Small intestine (tissue), 16 donors: ENCODE measurements at places on chromosomes 13 and 19. TPM values are rescaled to one million over a fixed set of nuclear protein-coding genes. Genes with fewer than 3 reads are reported as not detected.

DNA sequence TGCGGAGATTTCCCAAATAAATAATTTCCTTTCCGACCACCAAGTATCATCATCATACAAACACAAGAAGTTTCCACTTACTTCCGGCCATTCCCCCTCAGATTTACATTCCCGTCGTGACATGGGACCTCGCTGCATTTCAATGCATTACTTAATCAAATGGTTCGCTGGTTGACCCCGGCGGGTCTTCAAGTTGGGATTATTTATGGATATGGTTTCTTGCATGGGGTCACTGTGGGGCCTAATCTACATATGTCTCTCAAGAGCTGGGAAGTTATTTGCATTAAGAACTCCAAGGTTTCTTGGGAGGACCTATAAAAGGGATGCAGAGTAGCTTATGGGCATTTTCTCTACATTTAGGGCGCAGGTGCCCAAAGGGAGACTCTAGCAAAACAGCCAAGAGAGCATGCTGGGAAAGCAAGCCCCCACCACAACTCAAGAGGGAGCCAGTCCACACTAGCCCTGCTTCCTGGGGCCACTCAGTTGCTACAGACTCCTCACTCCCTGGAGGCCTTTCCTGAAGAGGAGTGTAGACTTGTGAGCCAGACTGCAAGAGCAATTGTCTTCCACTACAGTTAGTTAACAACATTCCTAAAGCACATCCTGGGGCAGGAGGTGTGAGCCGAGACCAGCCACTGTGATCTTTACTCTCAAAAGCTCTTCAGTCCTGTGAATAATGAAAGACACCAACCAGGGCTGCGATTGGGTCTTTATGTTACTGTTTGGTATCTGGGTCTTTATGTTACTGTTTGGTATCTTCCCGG is 125.3 kb downstream of the KATNAL1 start:
- no peak for DNase-seq
- H3K27me3 ChIP-seq: no peaks in the 10 kb centered on the region
- H3K36me3 ChIP-seq: no peaks in the 10 kb centered on the region
- H3K27ac ChIP-seq: no peak overlapping the region
- no peaks in the 10 kb centered on the region for H3K4me1 ChIP-seq

GRCh38 chr13:26473571-26474230 is 83.8 kb upstream of the WASF3 start:
- no peak overlapping the region for H3K4me3 ChIP-seq
- H3K27ac ChIP-seq: no peak overlapping the region
- no peaks in the 10 kb centered on the region for H3K36me3 ChIP-seq
- no peaks in the 10 kb centered on the region for H3K4me1 ChIP-seq
- no peak for DNase-seq

DNA sequence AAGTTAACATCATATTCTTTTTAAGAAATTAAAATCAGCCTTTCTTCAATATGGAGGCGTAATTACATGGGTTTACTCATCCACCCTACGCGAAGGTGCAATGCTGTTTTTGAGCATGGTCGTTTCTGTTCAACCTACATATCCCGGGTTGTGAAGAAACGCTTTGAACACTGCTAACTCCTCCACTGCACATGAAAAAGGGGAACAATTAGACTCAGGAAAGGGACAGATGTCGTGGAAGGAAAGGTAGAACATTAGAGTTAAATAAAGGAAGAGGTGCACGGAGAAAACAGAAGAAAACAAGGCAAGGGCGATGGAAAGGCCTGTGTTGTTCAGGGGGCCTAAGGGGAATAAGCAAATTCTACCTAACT is 4.1 kb downstream of the ZIC5 start:
- no peak for DNase-seq
- no peak overlapping the region for H3K27ac ChIP-seq
- H3K4me1 ChIP-seq: peaks cover 2% of the 10 kb centered on the region
- no peaks in the 10 kb centered on the region for H3K36me3 ChIP-seq
- no peak overlapping the region for H3K4me3 ChIP-seq
- peaks cover 76% of the 10 kb centered on the region for H3K27me3 ChIP-seq

DNA sequence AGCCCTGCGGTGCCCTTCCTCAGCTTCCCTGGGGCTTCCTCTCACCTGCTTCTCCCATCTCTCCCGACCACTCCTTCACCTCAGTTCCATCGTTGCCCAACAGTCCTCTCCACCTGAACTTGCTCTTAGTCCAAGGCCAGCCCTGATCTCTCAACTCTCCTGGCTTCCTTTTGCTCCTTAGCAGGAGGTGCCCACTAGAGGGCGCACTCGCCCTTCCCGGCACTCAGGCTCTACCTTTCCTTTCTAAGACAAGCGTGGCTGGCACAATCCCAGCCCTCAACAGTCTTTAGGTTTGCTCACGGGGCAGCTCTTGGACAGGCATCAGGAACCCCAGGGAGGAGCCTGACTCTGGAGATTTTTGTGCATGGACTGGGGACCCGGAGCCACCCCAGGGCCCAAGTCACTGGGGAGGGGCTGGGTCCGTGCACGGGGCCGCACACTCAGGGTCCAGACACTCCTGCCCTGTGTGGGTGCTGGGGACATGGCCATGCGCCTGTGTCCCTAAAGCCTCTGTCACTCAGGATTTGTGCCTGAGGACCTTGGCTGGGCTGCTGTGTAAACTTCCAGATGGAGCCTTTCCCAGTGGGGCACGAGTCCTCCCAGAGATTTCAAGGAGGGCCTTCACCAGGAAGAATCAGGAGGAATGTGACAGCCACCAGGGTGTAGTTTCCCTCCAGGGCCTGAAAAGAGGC is 12.1 kb upstream of the CEACAM8 start:
- H3K4me3 ChIP-seq: no peak overlapping the region
- H3K4me1 ChIP-seq: no peaks in the 10 kb centered on the region
- no peaks in the 10 kb centered on the region for H3K36me3 ChIP-seq
- peaks cover under 1% of the 10 kb centered on the region for H3K27me3 ChIP-seq

DNA sequence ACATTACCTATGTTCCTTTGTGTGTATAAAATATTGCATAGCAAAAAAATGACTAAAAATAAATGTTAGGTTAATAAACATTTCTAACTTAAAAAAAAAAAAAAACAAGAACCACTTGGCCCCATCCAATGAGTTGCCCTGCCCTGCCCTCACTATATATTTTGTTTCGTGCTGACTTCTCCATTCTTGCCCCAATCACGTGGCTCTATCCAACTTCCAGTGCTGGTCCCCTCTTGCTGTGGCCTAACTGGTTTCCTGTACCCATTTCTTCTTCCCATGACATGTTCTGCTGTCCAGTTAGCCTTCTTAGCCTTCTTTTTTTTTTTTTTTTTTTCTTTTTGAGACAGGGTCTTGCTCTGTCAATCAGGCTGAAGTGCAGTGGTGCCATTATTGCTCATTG is 151.6 kb downstream of the FOXO1 start:
- H3K27me3 ChIP-seq: no peaks in the 10 kb centered on the region
- H3K4me1 ChIP-seq: peaks cover 2% of the 10 kb centered on the region
- no peak overlapping the region for H3K4me3 ChIP-seq
- no peak overlapping the region for H3K27ac ChIP-seq

GRCh38 chr19:9847087-9847671 is 12.1 kb downstream of the PIN1 start:
- DNase-seq: no peak
- H3K27ac ChIP-seq: no peak overlapping the region
- no peaks in the 10 kb centered on the region for H3K27me3 ChIP-seq
- H3K4me1 ChIP-seq: no peaks in the 10 kb centered on the region
- peaks cover 8% of the 10 kb centered on the region for H3K36me3 ChIP-seq
- H3K4me3 ChIP-seq: no peak overlapping the region

DNA sequence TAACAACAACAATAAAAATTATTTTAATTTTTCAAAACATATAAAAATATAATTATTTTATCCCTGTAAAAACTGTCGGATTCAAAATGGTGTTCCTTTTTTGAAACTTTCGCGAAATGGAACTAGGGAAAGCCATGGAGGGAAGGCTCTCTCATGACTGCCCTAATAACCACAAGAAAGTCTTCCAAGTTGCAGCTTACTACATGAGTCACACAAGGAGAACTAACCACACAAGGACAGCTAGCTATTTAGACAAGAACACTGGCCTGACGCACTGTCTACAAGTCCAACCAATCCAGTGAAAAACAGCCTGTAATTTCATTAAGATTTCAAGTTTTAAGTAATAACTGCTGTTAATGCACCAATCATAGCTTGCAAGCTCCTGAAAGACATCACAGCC is 319.2 kb upstream of the PCDH9 start:
- H3K27me3 ChIP-seq: no peaks in the 10 kb centered on the region
- no peak overlapping the region for H3K4me3 ChIP-seq
- no peaks in the 10 kb centered on the region for H3K4me1 ChIP-seq

GRCh38 chr19:3548606-3549005 is 8.8 kb downstream of the MFSD12 start:
- DNase-seq: no peak
- peaks cover 5% of the 10 kb centered on the region for H3K36me3 ChIP-seq
- no peak overlapping the region for H3K4me3 ChIP-seq
- H3K27me3 ChIP-seq: no peaks in the 10 kb centered on the region
- H3K27ac ChIP-seq: no peak overlapping the region

DNA sequence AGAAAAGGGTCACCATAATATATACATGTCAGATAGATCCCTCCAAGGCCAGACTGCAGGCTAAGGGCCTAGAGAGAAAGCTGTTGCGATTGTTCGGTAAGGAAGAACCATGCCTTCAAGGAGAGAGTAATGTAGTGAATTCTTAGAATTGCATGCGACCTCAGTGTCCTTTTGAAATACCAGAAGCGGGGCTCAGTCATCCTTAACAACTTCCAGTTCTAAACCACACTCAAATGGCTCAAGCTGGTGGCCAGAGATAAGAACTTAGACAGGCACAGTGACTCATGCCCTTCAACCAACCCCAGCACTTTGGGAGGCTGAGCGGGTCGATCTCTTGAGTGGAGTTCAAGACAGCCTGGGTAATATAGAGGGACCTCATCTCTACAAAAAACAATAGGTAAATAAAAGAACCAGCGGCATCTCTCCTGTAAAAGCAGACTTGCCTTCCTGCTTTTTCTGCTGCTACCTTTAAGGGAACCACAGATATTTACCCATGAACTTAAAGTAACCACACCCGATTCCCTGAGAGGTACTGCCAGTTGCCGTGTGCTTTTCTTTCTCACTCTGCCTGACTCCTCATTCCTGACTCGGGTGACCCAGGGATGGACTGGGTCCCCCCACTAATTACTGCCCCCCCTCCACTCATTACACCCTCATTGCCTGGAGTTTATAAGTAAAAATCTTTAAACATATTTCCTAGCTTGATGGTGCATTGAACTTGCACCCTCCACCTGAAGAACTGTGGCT is 15.4 kb upstream of the SIGLEC6 start:
- DNase-seq: no peak
- H3K4me1 ChIP-seq: no peaks in the 10 kb centered on the region
- no peak overlapping the region for H3K27ac ChIP-seq
- H3K4me3 ChIP-seq: no peak overlapping the region

Gene ZNF536
- polyA plus RNA-seq: 0.27 TPM

Gene PTOV1
- 71.4 TPM for polyA plus RNA-seq

Gene CEACAM3
- polyA plus RNA-seq: not detected

Gene IL11
- not detected for polyA plus RNA-seq

Gene ZSWIM9
- 5.1 TPM for polyA plus RNA-seq

Gene PROZ
- not detected for polyA plus RNA-seq
